PC-9 (cell line): ENCODE measurements at places on chromosomes 12 and 14. TPM values are rescaled to one million over a fixed set of nuclear protein-coding genes. Genes with fewer than 3 reads are reported as not detected.

Gene PTHLH
- 1.6 and 1.9 TPM in 2 replicates for total RNA-seq

DNA sequence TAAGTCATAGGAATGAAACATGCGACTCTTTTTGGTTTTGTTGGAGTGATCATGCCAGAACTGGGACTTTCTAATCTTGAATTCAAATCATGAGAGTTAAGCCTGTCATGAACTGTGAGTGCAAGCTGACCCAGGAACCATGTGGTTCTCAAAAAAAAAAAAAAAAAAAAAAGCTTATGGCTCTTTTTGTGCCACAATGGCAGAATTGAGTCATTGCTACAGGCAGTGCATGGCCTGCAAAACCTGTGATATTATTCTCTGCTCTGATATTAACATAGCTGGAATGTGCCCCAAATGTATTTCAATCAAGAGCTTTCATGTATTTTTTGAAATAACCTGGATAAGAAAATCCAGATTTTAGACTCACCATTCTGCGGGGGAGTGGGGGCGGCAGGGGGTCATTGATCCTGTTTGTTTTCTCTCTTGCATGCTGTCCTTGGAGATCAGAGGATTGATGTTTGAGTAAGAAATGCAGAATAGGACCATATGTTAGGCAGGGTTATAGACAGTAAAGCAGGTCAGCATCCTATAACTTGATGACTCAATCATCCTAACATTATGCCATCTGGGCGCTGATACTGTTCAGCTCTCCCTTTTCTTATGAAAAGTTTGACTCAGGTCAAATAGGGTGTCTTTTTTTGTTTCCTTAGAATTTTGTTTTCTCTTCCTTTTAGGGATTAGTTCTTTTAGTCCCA is 797.4 kb downstream of the DIO2 start:
- no peak overlapping the region for H3K27ac ChIP-seq
- H3K4me1 ChIP-seq, result no peaks in the 10 kb centered on the region
- no peak for DNase-seq
- no peak overlapping the region for H3K4me3 ChIP-seq
- no peaks in the 10 kb centered on the region for H3K36me3 ChIP-seq

- no peak for DNase-seq
- H3K4me3 ChIP-seq, result no peak overlapping the region
- no peaks in the 10 kb centered on the region for H3K4me1 ChIP-seq
These were observed 12.9 kb upstream of the SERPINA4 start for GRCh38 chr14:94548131-94548998.

DNA sequence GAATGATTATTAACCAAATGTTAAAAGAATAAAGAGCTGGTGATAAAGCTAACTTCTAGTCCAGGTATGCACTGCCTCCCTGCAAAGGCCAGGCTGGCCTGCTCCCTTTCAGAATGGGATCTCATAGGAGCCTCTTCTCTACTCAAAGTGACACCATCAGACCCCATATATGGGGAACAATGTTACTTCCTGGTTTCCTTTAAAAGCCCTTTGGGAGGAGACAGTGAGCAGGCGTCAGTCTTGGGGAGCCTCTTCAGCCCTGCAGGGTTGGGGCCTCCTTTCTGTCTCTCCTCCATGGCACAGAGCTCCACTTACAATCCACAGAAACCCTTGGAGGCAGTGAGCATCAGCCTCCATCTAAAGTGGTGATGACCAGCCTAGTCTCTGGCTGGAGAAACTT is 17.3 kb upstream of the GPRC5A start:
- peaks cover 12% of the 10 kb centered on the region for H3K36me3 ChIP-seq
- H3K4me3 ChIP-seq, result no peak overlapping the region
- no peaks in the 10 kb centered on the region for H3K27me3 ChIP-seq
- no peak for DNase-seq
- peak overlapping the region; percentile 97 for H3K27ac ChIP-seq
- peaks cover 82% of the 10 kb centered on the region for H3K4me1 ChIP-seq
